ENCODE measurements at places on chromosomes 3 and 15.

DNA sequence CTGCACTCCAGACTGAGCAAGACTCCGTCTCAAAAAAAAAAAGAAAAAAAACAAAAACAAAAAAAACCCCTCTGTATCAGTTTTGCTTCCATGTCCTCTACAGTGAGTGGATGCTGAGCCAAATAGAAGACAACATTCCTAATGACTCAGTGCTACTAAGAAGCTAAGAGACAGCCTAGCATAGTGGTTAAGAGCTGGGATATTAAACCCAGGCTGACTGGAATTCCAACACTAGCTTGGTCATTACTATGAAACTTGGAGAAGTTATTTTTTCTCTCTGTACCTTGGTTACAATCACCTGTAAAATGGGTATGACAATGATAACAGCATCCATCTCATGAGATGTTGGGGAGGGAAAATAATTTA lies 60.9 kb upstream of the PYGO1 start:
- DNase-seq: no peak

DNA sequence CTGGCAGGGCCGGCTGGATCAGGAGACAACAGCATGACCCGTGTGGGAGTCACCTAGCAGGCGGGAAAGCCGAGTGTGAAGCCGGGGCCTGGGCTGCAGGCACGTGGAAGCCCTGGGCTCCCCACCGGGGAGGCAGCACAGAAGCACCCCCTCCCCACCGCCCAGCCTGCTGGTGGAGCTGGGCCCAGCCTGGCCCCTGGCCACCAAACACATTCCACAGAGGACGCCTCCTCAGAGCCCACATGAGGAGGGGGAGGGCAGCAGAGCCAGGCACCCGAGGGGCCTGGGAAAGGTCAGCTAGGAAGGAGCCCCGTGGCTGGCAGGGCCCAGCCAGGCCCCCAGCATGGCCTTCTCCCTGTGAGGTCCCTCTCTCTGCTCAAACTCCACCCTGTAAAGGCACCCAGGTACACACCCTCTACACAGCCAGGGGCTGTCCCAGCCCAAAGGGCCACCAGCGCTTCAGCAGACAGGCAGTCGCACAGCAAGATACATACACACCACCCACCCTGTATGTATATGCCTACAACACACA lies 4.5 kb downstream of the PLXNB1 start:
- peak; percentile 78 for DNase-seq

GRCh38 chr3:16658004-16658924 lies 53.0 kb upstream of the DAZL start:
- peak; percentile 14 for DNase-seq

- DNase-seq: no peak
Measured at GRCh38 chr15:88636050-88636449, 2.8 kb upstream of the ISG20 start.

All from kidney (tissue), 22 donors.